ENCODE measurements at places on chromosomes 12 and 14.

GRCh38 chr12:120216742-120217605 lies 16.1 kb upstream of the RPLP0 start:
- no peak for DNase-seq

DNA sequence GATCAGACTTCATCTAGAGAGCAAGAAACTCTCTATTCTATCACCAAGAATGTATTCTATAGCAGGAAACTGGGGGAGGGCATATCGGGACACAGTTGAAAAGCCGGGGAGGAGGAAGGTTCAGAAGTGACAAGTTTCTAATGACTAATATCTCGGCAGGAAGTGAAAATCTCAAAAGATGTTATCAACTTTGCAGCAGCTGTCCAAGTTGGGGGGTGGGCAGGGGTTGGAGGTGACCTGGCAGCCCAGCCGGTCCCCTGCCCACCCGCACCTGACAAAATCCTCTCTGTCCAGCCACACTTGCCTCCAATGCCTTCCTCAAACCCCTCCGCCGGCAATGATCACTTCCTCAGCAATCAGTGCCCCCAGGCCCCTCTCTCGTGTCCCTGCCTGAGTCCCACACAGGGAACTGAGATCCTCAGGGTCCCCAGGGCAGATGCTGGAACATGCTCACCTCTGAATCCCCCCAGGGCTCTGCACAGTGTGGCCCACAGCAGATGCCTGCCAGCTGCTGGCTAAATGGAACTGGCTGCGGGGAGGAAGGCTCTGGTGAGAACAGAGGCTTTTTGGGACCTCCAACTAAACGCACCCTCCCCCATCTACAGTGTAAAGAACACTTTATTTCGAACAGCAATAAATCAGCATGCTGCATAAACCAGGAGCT lies 43.9 kb downstream of the CCDC88C start:
- DNase-seq: no peak

GRCh38 chr14:104843442-104844305 lies 21.4 kb upstream of the CEP170B start:
- DNase-seq: no peak

DNA sequence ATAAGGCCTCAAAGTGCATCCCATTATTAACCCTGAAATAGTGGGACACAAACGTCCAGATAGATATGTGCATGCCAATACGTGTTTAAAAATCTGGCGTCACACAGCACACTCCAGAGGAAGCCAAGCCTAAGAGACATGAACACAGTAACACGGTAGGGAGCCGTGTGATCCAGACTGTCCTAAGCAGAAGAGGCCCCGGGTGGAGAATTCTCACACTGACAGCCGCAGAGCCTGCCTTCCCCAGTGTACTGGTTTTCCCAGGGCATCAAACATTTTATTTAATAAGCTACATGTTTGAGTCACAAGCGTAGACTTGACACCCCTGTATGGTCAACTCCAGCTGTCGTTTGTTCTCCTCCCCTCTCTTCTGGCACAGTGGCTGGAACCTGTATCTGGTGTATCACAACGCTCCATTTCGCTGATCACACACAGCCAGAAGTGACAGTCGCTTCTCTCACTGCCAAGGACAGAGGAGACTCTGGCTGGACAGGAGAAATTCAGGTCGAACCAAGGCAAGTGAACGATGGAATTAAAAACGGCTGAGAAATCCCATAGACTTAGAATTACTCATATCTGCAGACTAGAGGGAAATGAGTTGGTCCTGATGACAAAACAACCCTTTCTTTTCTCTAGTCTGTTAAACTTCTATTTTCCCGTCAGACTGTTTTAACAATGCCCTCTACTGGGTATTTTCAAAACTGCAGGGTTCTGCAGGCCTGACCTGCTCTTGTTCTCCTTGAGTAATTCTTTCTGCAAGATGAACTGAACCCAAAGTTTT lies 359.9 kb downstream of the RGS6 start:
- DNase-seq: no peak

GRCh38 chr12:65656156-65656882 lies 168.0 kb upstream of the HMGA2 start:
- no peak for DNase-seq

DNA sequence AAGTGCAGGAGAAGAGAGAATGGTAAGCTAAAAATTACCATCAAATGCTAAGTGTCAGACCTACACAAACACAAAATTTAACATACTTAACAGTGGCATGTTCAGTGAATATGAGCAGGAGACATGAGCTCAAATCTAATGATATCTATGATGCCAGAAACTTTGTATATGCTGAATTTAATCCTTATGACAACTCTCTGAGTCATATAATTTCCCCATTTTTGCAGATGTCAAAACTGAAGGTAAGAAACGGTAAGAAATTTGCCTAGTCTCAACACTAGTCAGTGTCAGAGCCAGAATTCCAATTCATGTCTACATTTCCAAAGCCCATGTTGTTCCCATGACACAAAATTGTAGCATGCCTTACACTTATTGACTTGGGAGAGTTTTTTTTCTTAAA lies 375.8 kb downstream of the APAF1 start:
- no peak for DNase-seq

DNA sequence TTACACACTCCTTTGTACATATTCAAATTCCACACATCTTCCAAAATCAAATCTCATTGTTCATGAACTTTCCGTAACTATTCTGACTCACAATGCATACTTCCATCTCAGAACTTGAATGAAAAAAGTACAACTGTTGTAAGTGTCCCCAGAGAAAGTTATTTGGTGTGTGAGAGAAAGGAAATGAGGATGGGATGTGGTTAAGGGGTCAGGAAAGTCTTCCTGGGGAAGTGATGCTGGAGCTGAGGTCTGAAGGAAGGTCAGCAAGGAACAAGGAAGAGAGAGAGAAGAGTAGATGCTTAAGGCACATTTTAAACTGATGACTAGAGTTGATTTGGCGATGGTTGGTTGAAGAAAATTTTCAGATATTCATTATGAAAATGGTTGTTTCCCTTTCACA lies 340.0 kb upstream of the STXBP6 start:
- no peak for DNase-seq

GRCh38 chr12:55748230-55748993 lies 5.5 kb downstream of the GDF11 start:
- no peak for DNase-seq

- no peak for DNase-seq
Observed at GRCh38 chr14:77580964-77581505, 35.4 kb downstream of the SPTLC2 start.

All from stimulated activated CD4-positive, alpha-beta T cell treated with anti-CD3 and anti-CD28 coated beads, Interleukin-1b, Interleukin-23, amount 100 ng/mL, for 1 hour (primary cell).